ENCODE measurements at places on chromosomes 4 and X. TPM values are rescaled to one million over a fixed set of nuclear protein-coding genes. Genes with fewer than 3 reads are reported as not detected.

Gene WWC2
- 0.20 TPM for total RNA-seq

Gene TRIM2
- total RNA-seq: not detected

Gene PCDH7
- not detected for total RNA-seq

Gene SHROOM3
- not detected for total RNA-seq

Gene NPY2R
- total RNA-seq: not detected

Gene RBM46
- not detected for total RNA-seq

Gene ADH6
- not detected for total RNA-seq

Gene HSD17B11
- total RNA-seq: 30.0 TPM

Gene CLGN
- total RNA-seq: not detected

Gene TNIP3
- total RNA-seq: 9.3 TPM

DNA sequence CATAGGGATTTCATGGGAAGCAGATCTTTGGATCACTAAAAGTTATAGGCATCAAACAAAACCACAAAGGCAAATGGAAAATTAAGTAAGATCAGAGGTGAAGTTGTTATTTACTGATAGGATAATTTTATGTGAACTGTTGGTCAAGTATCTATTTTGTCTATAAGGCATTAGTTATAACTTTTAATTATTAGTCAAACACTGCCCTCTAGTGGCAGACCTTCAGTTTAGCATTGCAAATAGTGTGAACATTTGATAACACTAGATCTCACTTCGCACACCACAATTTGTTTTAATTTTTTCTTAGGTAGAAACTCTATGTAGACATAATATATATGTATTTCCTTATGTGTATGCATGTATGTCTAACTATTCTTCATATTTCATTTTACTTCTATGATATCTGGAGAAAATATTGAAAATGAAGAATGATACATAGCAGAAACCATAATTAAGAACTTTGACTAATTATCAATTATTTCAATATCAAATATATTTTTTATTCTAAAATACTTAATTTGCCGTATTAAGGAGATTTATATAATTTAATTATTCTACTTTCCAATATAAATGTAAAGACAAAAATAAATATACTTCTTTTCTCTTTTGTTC, 214.5 kb upstream of the TACR3 start:
- H3K4me3 ChIP-seq: no peak overlapping the region
- no peak overlapping the region for H3K27ac ChIP-seq
- H3K27me3 ChIP-seq: no peaks in the 10 kb centered on the region
- DNase-seq: no peak

GRCh38 chr4:81469781-81470455, 1.8 kb downstream of the RASGEF1B start:
- peak overlapping the region; percentile 88 for H3K4me3 ChIP-seq
- peak overlapping the region; percentile 61 for H3K27ac ChIP-seq
- peaks cover 2% of the 10 kb centered on the region for H3K27me3 ChIP-seq
- DNase-seq: no peak

DNA sequence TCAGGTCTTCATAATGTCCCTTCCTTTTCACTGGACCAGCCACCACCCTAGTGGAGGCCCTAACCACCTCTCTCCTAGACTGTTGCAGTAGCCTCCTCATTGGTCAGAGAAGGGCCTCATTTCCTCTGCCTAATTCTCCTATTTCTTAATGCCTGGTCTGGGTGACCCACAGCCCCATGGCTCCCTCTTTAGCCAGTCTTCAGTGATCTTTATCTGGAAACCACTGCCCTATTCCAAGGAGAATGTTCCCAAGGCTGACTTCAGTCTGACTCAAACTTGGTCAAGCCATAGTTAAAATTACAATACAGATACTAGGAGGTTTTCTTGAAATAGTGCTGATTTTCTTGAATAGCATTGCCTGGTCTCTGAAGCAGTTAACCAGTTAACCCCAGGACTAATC, 53.6 kb upstream of the PRPS1 start:
- H3K27ac ChIP-seq: no peak overlapping the region
- H3K36me3 ChIP-seq: peaks cover 3% of the 10 kb centered on the region
- DNase-seq: no peak

- H3K4me1 ChIP-seq: peaks cover 40% of the 10 kb centered on the region
- no peaks in the 10 kb centered on the region for H3K27me3 ChIP-seq
- H3K27ac ChIP-seq: peak overlapping the region; percentile 75
- no peak overlapping the region for H3K4me3 ChIP-seq
- peaks cover 57% of the 10 kb centered on the region for H3K36me3 ChIP-seq
Measured at GRCh38 chr4:99861120-99861905, 32.9 kb downstream of the LAMTOR3 start.

DNA sequence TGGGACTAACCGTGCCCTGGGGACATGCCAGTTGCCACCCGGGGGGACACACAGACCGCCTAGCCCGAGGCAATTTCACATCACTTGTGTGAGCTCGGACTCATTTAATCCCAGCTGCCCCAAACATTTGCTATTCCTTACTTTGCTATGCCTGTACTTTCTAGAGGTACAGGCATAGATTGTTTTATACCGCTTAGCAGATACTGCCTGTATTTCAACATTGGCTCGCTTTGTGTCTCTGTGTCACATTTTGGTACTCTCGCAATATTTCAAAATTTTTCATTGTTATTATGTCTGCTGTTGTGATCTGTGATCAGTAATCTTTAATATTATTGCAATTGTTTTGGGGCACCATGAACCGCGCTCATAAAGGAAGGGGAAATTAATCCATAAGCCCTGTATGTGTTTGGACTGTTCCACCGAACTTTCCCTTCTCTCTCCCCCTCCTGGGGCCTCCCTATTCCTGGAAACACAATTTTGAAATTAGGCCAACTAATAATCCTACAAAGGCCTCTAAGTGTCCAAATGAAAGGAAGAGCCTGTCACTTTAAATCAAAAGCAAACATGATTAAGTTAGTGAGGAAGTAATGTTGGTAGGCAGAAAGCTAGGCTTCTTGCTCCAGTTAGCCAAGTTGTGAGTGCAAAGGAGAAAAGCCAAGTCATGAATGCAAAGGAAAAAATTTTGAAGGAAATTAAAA, 568 bp upstream of the CASP6 start:
- H3K36me3 ChIP-seq: peaks cover 5% of the 10 kb centered on the region
- DNase-seq: no peak
- H3K27ac ChIP-seq: peak overlapping the region; percentile 89
- H3K27me3 ChIP-seq: no peaks in the 10 kb centered on the region

GRCh38 chrX:39592776-39593175, 505.0 kb downstream of the BCOR start:
- no peak overlapping the region for H3K4me3 ChIP-seq
- DNase-seq: no peak
- no peak overlapping the region for H3K27ac ChIP-seq
- H3K27me3 ChIP-seq: no peaks in the 10 kb centered on the region
- no peaks in the 10 kb centered on the region for H3K36me3 ChIP-seq

DNA sequence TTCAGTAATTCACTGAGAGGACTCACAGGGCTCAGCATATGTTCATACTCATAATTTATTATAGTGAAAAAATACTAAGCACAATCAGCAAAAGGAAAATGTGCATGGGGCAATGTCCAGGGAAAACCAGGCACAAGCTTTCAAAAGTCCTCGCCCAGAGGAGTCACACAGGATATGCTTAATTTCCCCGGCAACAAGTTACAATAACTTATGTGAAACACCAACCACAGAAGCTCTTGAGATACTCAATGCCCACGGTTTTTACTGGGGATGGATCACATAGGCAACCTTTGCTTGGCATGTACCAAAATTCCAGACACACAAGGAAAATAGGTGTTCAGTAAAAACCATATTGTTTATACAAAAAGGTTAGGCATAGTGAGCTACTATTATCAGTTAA, 38.5 kb upstream of the STPG2 start:
- H3K27me3 ChIP-seq: no peaks in the 10 kb centered on the region
- no peaks in the 10 kb centered on the region for H3K36me3 ChIP-seq
- DNase-seq: no peak
- no peaks in the 10 kb centered on the region for H3K4me1 ChIP-seq
- no peak overlapping the region for H3K27ac ChIP-seq
- H3K4me3 ChIP-seq: no peak overlapping the region

GRCh38 chr4:135934026-135934425, 1598.3 kb downstream of the PCDH18 start:
- H3K27ac ChIP-seq: no peak overlapping the region

DNA sequence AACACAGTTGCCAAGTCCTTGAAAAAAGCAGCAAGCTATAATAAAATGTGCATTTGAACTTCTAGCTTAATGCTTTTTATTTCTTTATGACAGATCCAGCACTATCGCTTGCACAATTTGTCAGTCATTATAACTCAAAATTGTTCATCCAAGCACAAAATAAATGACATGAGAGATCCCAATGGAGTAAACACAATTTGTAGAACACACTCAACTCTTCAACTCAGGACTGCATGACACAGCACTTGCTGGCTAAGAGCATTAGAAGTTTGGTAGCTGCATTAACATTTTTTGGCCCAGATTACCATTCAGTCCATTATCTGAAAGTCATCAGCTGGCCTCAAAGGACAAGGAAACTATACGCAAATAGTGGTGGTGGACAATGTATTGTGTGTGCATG, 530.1 kb downstream of the INPP4B start:
- H3K4me3 ChIP-seq: no peak overlapping the region
- H3K36me3 ChIP-seq: peaks cover 43% of the 10 kb centered on the region
- no peaks in the 10 kb centered on the region for H3K27me3 ChIP-seq

GRCh38 chrX:69076088-69076487, 89.2 kb downstream of the PJA1 start:
- H3K27me3 ChIP-seq: no peaks in the 10 kb centered on the region
- no peak for DNase-seq
- H3K4me3 ChIP-seq: no peak overlapping the region
- H3K27ac ChIP-seq: no peak overlapping the region

- no peak for DNase-seq
- peaks cover 10% of the 10 kb centered on the region for H3K36me3 ChIP-seq
- no peaks in the 10 kb centered on the region for H3K27me3 ChIP-seq
- peaks cover 11% of the 10 kb centered on the region for H3K4me1 ChIP-seq
- H3K4me3 ChIP-seq: no peak overlapping the region
- no peak overlapping the region for H3K27ac ChIP-seq
Measured at GRCh38 chr4:25424539-25425228, 47.6 kb downstream of the ANAPC4 start.

- H3K4me1 ChIP-seq: no peaks in the 10 kb centered on the region
- peaks cover 41% of the 10 kb centered on the region for H3K27me3 ChIP-seq
- H3K27ac ChIP-seq: no peak overlapping the region
- no peaks in the 10 kb centered on the region for H3K36me3 ChIP-seq
Measured at GRCh38 chr4:47721892-47722575, 115.8 kb downstream of the CORIN start.

- no peak overlapping the region for H3K4me3 ChIP-seq
- H3K36me3 ChIP-seq: peaks cover 1% of the 10 kb centered on the region
- H3K27me3 ChIP-seq: peaks cover 51% of the 10 kb centered on the region
- no peaks in the 10 kb centered on the region for H3K4me1 ChIP-seq
- H3K27ac ChIP-seq: no peak overlapping the region
- no peak for DNase-seq
Measured at GRCh38 chrX:140509468-140510305, 4.8 kb upstream of the SOX3 start.

DNA sequence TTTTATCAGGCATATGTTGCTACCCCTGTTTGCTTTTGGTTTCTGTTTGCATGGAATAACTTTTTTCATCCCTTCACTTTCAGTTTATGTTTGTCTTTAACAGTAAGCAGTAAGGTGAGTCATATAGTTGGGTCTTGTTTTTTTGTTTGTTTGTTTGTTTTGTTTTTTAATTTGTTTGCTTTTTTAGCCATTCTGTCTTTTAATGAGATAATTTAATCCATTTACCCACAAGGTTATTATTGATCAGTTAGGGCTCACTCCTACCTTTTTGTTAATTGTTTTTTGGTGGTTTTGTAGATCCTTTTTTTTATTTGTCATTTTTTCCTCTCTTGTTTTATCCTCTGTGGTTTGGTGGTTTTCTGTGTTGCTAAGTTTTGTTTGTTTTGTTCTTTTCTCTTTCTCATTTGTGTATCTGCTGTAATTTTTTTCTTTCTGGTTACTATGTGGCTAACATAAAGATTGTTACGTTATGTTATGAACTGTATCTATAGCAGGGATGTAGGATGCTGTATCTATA, 379.5 kb upstream of the MAD2L1 start:
- peaks cover 7% of the 10 kb centered on the region for H3K4me1 ChIP-seq
- H3K4me3 ChIP-seq: peak overlapping the region; percentile 44
- DNase-seq: no peak
- H3K27ac ChIP-seq: peak overlapping the region; percentile 76
- H3K36me3 ChIP-seq: no peaks in the 10 kb centered on the region

- no peak for DNase-seq
- no peaks in the 10 kb centered on the region for H3K4me1 ChIP-seq
- H3K4me3 ChIP-seq: no peak overlapping the region
- no peaks in the 10 kb centered on the region for H3K27me3 ChIP-seq
- H3K36me3 ChIP-seq: no peaks in the 10 kb centered on the region
- no peak overlapping the region for H3K27ac ChIP-seq
Measured at GRCh38 chr4:186792728-186793366, 69.2 kb upstream of the FAT1 start.

GRCh38 chr4:95701500-95702170, 138.3 kb upstream of the PDHA2 start:
- H3K36me3 ChIP-seq: no peaks in the 10 kb centered on the region
- H3K27ac ChIP-seq: no peak overlapping the region
- H3K27me3 ChIP-seq: no peaks in the 10 kb centered on the region

DNA sequence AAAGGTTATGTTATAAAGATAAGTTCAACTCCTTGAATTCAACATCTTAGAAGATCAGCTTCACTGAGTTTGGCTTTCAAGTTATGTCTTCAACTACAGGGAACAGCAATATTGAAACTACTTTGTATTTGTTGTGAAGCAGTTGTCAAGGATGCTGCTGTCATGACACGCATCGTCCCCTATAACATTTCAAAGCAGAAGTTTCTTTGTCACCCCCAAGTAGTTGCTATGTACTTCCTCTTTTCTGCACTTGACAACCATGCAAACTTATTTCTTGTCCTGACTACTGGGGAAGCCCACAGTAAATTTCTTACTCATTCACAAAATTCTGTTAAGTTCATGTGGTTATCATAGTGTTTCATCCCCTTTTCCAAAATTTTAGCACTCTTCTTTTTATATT, 14.3 kb downstream of the ANTXR2 start:
- peak overlapping the region; percentile 97 for H3K27ac ChIP-seq
- peaks cover 51% of the 10 kb centered on the region for H3K36me3 ChIP-seq
- peak; percentile 74 for DNase-seq

GRCh38 chr4:78788007-78788889, 12.1 kb downstream of the BMP2K start:
- no peak overlapping the region for H3K27ac ChIP-seq
- peaks cover 5% of the 10 kb centered on the region for H3K4me1 ChIP-seq
- H3K36me3 ChIP-seq: peaks cover 3% of the 10 kb centered on the region
- no peak overlapping the region for H3K4me3 ChIP-seq
- no peaks in the 10 kb centered on the region for H3K27me3 ChIP-seq
- no peak for DNase-seq

DNA sequence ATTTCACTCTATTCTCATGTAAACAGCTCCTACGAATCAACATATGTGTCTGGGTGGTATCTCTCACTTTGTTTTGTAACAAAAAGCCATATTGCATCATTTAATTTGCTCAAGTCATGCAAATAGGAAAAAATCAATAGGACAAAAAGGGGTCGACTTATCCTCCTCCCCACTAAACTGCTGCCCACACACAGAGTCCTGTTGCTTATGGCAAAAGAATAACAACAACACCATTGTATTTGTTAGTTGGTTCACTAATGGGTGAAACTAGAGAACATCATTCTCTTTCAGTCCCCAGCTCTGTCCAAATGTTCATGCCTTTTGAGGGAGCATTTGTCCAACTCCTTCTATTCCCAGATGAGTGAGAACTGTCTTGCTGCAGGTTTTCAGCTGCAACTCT, 2.1 kb downstream of the HHIP start:
- peaks cover 56% of the 10 kb centered on the region for H3K27me3 ChIP-seq
- peaks cover 20% of the 10 kb centered on the region for H3K4me1 ChIP-seq
- peaks cover 2% of the 10 kb centered on the region for H3K36me3 ChIP-seq
- no peak overlapping the region for H3K4me3 ChIP-seq
- no peak overlapping the region for H3K27ac ChIP-seq

GRCh38 chr4:108111781-108112180, 57.0 kb downstream of the LEF1 start:
- peaks cover 36% of the 10 kb centered on the region for H3K27me3 ChIP-seq
- H3K27ac ChIP-seq: no peak overlapping the region
- H3K4me3 ChIP-seq: no peak overlapping the region
- peaks cover 76% of the 10 kb centered on the region for H3K4me1 ChIP-seq
